CMK (cell line): ENCODE measurements at places on chromosomes 7 and 10.

DNA sequence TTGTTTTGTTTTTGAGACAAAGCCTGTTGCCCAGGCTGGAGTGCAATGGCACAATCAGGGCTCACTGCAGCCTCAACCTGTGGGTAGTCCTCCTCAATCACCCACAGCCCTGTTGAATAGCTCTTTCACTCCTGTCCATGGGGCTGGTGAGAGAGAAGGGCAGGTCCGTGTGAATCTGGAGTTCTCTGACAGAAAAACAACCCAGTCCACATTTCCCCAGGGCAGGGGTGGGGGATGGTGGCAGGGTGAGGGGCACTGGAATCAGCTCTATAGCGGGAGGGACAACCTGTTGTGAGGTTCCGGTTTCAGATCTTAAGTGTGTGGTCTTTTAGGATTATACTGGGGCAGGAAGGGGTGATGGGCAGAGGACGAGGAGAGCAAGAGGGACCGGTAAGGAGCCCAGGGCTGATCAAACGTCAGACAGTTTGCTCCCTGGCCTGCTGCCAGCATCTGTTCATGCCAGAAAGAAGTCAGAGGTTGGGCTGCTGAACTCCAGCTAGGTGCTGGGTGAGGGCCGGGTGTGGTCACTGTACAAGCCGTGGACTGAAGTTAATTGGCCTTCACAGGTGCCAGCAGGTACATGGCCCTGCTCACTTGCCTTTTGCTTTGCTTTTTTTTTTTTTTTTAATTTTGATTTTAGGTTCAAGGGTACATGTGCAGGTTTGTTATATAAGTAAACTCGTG lies 33.2 kb upstream of the MKRN1 start:
- no peak for DNase-seq

DNA sequence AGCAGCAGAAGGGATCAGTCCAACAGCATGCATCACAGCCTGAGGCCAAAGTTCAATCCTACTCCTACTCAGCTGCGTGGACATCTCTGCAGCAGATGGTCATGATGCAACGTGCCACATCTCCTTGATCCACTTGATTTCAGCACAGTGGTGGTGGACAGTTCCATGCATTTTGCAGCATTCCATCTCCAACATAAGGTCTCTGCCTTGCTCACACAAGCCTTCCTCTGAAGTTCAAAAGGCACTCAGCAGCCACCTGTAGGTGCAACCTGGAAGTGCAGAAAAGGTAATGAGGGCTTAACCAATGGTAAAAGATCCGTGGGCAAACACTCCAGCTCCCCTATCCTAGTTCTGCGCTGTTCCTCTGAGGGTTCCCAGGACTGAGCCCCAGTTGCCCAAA lies 57.5 kb upstream of the CHCHD3 start:
- DNase-seq, result no peak

DNA sequence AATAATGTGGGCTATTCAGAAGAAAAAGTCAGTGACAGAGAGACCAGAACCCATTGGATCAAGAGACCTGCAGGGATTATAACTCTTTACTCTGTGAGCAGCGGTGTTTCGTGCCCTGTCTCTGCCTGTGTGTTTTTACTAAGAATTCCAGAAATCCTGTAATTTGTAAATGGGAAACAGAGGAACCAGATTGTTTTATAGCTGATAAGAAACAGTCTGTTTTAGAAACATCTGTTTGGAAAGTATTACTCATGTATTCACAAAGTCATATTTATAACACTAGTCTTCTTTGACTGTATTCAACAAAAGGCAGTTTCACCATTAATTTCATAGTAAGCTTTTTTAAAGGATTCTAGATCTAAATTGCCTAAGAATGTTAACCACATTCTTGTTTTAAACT lies 30.0 kb upstream of the VDAC2 start:
- DNase-seq, result no peak

DNA sequence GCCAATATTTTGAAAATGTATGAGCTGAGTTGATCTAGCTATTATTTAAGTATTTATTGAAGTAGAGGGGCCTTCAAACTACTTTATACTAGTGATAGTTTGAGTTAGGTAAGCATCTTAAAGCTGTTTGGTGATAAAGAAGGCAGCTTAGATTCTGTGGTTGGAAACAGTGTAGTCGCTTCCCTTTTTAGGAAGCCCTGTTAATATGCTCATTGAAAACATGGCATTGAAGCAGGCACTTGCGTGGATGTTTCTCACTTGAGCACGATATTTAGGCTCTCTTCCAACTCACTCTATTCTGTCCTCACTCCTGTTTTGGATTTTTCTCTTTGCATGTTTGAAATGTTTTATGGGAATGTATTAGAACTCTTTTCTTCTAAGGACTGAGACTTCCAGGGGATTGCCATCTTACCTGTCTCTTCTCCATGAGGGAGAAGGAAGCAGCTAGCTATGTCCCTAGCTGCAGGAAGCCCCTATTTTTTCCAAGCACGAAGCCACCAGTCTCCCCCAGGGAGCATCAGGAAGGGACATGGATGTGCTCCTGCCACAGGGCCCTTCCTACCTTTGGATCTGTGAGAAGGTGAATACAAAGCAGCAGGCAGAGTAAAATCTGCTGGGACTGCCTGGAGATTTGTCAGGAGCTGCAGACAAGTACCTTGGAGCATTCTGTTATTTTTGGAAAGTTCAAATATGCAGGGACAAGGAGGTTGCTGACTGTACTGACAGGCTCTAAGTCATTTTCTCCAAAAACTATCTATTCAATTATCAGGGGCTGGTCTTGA lies 22.0 kb upstream of the BMPR1A start:
- no peak for DNase-seq

GRCh38 chr7:108270385-108271015 lies 140.3 kb upstream of the LAMB4 start:
- DNase-seq, result no peak

DNA sequence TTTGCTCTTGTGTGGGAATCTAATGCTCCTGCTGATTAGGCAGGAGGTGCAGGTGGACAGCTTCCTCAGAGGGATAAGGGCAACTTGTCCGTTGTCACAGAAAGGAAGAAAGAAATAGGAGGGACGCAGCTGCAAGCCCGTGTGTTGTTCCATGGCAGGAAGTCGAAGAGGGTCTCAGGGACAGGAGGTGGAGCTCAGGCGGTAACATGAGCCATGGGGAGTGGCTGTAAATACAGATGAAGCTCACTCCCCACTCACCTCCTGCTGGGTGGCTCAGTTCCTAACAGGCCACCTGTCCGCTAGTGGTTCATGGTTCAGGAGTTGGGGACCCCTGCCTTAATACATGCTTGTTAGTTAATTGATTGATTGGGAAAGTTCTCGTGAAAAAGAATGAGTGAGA lies 101.7 kb upstream of the SFMBT2 start:
- no peak for DNase-seq

- DNase-seq, result no peak
Measured at GRCh38 chr7:84324136-84324630, 129.6 kb upstream of the SEMA3A start.

DNA sequence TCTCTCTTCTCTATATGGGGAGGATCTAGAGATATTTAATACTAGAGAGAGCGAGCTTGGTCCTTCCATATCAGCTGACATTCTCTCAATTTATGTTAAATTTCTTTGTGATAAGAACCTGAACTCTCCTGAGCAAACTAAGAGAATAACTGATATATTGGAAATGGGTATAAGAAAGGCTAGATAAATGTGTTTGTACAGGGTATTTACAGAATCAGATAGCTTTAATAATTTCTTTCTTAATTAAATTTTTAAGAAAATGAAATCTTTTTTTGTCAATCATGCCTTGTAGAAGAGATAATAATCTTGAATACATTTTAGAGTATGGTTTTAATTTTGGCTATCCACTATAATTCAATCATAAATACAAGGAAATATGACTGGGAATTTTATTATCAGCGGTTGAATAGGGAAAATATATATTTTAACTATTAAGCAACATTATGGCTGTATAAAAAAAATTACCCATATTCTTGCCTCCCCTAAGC lies 58.7 kb downstream of the ANKIB1 start:
- DNase-seq, result no peak

- no peak for DNase-seq
Measured at GRCh38 chr7:362402-363096, 72.6 kb downstream of the FOXL3 start.

DNA sequence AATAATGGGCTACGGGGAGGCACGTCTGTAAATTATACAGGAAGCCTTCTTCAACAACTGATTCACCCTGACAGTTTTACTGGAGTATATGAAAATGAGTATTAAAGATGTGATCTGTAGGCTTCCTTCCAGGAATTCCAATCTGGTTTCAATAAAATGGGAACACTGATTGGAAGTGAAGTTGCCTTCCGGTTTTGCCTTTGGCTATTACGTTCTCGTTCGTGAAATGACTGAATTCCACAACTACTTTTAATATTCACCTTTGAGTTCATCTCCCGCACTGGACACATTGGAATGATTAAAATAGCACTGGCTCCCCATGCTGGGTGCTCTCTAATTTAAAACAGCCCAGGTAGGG lies 350.1 kb upstream of the MKI67 start:
- DNase-seq, result no peak

DNA sequence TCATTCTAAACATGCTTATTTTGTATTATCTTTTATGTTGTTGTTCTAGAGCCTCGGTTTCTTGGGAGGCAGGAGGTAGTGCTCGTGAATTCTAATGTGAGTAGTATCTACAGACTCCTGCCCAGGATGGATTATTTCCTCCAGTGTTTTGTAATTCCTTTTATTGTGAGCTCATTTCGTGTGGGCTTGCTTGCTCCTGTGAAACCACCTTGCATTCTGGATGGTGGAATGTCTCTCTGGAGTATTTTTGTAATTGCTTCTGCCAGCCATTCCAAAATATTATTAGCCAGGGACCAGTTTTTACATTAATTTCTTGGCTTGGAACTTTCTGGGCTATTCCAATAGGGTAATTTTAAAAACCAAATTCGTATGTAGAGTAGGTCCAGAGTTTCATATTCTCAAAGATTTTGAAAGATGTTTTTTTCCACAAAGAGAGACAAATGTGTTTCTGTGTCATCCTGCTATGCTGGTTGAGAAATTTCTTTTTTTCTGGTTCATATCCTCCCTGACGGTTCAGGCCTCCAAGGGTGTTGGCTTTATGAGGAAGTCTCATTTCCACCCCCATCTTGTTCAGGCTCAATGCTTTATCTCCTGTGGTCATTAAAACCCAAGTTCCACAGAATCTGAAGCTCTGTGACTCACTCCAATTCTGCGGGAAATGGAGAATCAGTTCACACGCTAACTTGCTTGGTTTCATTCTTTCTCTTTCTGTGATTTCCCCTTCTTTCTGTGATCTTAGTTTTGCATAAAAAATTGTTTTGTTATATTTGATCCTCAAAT lies 41.7 kb upstream of the CALD1 start:
- DNase-seq, result no peak

GRCh38 chr10:103552856-103553742 lies 59.6 kb downstream of the NEURL1 start:
- no peak for DNase-seq

- DNase-seq, result no peak
Measured at GRCh38 chr10:70492786-70493659, 14.5 kb downstream of the PALD1 start.

DNA sequence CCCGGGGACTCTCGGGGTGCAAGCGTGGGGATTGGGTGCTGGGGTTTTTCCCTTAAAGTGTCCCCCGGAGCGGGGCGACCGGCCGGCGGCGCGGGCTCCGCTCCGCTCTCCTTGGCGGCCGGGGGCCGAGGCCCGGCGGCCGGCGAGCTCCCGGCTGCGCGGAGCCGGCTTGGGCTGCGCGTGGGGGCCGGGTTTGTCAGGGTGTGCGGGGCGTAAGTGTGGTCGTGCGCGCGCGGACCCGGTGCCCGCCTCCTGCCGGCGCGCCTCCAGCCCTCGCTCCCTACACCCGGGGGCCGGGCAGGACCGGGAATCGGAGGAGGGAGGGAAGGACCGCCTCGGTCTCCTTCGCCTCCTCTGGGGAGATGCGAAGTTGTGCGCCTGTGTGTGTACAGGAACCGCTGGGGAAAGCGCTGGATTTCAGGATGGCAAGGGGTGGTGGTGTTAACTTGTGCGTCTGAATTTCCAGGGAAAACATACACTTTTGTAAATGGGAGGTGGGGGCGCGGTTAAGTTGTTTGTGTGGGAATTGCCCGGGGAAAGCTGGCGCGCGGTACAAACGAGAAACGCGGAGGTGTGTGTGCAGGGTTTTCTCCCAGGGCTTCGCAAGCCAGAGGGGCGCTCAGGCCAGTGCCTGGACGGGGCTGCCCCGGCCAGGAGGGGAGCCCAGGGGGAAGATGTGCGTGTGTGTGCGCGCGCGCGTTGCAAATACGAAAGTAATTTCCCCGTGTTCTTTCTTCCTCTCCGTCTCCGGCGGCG lies 737 bp downstream of the ZMIZ1 start:
- no peak for DNase-seq

GRCh38 chr7:66326501-66327215 lies 121.5 kb downstream of the TPST1 start:
- no peak for DNase-seq

GRCh38 chr10:102633287-102633686 lies 11.0 kb upstream of the TRIM8 start:
- DNase-seq, result peak; percentile 82

- no peak for DNase-seq
Measured at GRCh38 chr10:788796-789748, 99.6 kb upstream of the DIP2C start.

- no peak for DNase-seq
Measured at GRCh38 chr7:36021367-36021766, 131.7 kb upstream of the EEPD1 start.

DNA sequence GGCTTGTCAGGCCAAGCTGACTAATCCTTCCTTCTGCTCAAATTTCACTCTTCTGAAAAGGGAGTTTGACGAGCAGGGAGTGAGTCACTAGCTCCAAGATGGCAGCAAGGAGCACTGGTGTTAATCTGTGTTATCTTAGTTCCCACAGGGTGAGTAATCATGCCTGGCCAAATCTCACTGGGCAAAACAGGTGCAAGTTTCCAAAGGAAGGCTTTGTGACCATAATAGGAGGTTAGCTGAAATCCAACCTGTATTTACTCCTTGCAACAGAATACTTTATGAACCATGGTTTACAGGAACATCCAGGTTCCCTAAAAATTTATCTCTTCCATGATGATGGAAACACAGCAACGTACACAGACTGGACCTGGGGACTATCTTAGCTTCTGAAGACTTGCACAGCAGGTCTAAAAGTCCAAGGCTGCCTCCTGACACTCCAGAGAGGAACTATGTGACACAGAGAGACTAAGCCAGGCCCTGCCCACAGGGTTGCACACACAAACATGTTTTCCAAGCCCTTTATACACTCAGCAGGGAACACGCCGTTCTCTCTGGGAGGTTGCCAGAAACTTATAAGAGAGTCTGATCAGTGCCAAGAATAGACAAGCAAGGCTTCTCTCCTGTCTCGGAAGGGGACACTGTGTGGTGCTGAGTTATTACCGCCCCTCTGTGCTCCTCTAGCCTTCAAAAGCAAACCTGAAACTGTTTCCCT lies 46.3 kb downstream of the PDK4 start:
- DNase-seq, result no peak

DNA sequence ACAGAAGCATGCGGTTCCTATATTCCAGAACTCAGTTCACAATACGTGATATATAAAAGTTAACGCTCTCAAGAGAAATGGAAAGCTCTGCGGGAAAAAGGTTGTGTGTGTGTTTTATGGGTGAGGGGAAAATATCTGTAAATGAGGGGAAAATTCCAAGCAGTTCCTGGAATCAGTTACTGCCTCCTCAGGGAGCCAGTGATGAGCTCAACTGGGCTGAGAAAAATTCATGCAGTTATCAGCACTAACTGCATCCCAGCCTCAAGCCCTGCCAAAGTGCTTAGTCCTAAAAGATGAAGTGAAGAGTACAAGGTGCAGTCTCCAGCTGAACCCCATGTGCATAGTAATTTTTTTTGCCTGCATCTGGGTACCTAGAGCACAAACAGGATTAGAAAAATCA lies 191.9 kb downstream of the CDK14 start:
- no peak for DNase-seq

- no peak for DNase-seq
Measured at GRCh38 chr7:55065079-55065478, 46.3 kb downstream of the EGFR start.

- no peak for DNase-seq
Measured at GRCh38 chr7:66356277-66356721, 151.2 kb downstream of the TPST1 start.
